Activated naive CD8-positive, alpha-beta T cell treated with anti-CD3 and anti-CD28 coated beads, Interleukin-2, amount 10 ng/mL, durations not matched to agents 7 days and 5 days (primary cell): ENCODE measurements at places on chromosomes 12 and 14. TPM values are rescaled to one million over a fixed set of nuclear protein-coding genes. Genes with fewer than 3 reads are reported as not detected.

DNA sequence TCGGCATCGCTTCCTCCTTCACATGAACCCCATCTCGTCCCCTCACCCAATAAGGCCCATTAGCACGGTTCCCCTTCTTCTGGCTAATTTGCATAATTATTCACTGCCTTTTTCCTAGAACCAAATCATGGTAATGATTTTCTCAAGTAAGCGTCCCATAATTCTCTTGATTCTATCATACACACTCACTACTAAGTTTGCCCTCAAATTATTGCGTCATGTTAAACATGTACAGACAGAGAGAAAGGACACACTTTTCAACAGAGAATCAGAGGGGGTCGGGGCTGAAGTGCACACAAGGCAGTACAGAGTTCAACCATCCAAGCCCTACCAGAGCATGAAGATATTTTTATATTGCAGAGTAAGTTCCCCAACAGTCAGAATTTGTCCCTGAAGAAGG is 256.6 kb downstream of the FOXN3 start:
- peaks cover 13% of the 10 kb centered on the region for H3K4me1 ChIP-seq
- H3K27me3 ChIP-seq, result no peaks in the 10 kb centered on the region
- no peak for DNase-seq
- H3K27ac ChIP-seq, result no peak overlapping the region
- H3K36me3 ChIP-seq, result peaks cover 12% of the 10 kb centered on the region
- H3K4me3 ChIP-seq, result no peak overlapping the region

DNA sequence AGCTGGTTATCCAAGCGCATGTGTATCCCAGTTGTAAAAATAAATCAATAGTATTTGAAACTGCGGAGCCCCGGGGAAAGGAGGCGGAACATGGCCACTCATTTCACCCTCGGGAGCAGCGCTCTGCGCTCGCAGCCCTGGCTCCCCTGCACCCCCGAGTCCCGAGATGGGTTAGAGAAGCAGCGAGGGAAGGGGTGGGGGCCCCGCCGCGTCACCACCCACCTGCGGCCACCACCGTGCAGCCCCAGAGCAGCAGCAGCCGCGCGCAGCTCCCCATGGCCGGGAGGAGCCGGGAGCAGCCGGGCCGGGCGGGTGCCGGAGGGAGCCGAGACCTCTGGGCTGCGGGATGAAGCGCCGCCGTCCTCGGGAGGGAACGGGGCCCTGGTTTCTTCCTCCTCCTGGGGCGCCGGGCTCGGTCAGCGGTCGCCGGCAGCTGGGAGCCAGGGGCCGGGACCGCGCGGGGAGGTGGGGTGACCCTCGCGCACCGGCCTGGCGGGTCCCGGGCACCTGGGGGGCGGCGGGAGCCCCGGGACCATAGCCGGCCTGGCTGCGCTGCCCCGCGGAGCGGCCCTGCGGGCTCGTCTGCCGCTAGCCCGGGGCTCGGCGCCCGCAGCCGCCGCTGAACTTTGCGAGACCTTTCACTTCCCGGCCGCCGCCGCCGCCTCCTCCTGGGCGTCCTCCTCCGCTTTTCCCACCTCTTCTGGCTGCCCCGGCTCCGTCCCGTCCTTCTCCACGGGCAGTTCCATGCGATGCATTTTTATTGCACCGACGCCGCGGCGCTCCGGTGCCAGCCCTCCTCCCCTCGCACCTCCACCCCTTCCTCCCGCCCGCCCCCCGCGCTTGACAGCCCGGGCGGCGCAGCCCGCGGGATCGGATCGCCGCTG is at the start of gene NTN4:
Gene NTN4, minus strand, starts transcription at position 732 of the 884 bp plus-strand sequence. Its CDS starts 455 bp downstream, at position 277.
- peak; percentile 66 for DNase-seq
- no peak within 1 kb of the TSS for H3K27ac ChIP-seq
- no peaks in the 10 kb centered on the region for H3K36me3 ChIP-seq
- H3K4me1 ChIP-seq, result peaks cover 8% of the 10 kb centered on the region
- peak within 1 kb of the TSS; percentile 77 for H3K4me3 ChIP-seq

DNA sequence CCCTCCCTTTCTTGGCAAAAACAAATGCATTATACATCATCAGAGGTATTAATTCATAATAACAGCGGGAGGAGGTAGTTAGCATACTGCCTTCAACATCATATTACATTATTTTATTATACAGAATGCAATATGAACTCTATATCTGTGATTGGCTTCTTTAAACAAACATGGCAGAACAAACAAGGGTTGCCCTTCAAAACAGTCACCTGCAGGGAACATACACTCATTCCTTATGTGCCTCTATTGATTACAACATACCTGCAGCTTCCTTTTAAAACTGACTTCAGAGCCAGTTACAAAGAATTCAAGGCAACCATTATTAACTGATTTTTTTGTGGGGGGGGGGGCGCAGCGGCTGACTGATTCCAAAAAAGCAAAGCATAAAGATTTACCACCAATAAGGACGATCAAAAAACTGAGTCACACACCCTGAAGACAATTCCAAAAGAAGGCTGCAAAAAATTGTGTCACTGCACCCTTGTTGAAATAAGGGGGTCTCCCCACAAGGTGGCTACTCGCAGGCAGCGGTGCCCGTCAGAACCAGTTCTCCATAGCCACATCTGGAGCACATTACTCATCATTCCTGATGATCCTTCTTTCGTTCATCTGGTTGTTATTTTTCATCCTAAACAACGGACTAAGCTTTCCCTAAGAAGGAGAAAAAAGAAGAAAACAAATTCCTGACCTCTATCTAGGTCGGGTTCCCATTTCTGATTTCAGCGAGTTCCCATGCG is 51.8 kb downstream of the SMUG1 start:
- H3K27me3 ChIP-seq, result peaks cover 64% of the 10 kb centered on the region
- no peaks in the 10 kb centered on the region for H3K4me1 ChIP-seq
- no peak overlapping the region for H3K4me3 ChIP-seq

- peaks cover 21% of the 10 kb centered on the region for H3K27me3 ChIP-seq
- no peaks in the 10 kb centered on the region for H3K36me3 ChIP-seq
- H3K4me1 ChIP-seq, result no peaks in the 10 kb centered on the region
- H3K4me3 ChIP-seq, result no peak overlapping the region
- H3K27ac ChIP-seq, result no peak overlapping the region
These were observed 5.5 kb downstream of the CNTN1 start for GRCh38 chr12:40697566-40698259.

DNA sequence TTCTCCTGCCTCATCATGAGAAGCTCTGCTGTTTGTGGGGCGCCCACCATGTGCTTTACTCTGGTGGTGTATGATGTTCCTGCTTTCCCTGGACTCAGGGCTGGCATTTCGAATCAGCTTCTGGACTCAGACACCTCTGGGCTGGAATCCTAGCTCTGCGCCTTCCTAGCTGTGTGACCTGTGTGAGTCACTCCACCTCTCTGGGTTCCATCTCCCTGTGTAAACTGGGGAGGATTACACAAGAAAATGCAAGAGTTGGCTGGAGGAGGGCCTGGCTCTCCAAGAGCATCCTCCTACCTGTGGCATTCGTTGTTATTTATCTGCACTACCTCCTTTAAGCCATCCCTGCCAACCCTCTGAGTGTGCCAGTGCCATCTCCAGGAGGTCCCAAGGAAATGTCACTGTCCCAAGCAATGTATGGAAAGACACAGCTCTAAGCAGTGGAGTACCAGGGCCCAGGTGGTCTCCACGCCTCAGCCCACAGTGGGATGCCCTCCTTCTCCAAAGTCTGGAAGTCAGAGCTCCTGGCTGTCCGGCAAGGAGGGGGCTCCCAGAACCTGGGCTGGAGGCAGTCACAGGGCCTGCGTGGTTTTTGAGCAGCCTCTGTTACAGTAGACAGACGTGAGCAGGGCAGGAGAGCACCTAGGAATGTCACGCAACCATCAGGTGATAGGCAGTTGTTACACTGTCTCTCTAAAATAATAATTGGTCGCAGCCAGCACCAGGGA is 7.3 kb upstream of the TNFAIP2 start:
- H3K4me3 ChIP-seq, result no peak overlapping the region
- peaks cover 11% of the 10 kb centered on the region for H3K27me3 ChIP-seq
- no peak overlapping the region for H3K27ac ChIP-seq
- H3K36me3 ChIP-seq, result no peaks in the 10 kb centered on the region
- DNase-seq, result no peak

DNA sequence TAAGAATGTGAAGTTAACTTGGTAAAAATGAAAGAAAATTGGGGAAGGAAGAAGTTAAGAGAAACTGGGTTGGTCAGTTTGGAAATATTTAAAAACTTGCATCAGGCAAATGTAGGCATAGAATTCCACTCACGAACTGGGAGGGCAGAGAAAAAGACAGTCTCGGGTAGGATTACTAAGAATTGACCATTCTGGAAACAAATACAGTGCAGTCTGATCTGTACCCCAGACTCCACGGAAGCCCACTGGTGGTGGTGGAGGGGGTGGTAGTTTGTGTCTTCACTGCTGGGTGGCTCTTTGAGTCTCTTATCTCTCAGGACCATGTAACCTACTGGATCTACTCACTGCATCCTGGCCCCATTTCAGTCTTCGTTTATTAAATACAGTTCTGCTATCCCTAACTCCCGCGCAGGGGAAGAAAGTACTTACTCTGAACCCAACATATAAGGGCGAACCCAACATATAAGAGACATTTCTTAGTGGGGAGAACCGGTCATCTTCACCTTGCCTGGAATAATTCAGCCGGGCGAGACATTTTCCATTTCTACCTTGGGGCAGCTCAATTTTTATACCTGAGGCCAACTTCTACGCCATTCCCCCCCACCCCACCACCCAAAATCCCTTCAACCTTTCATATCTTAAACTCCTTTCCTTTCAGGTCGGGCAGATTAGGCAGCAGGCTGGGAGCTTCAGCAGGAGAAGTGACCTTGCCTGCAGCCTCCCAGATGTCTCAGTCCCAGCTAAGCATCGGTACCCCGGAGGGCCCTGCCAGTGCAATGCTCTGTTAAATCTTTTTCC is 1.7 kb downstream of the SLC2A3 start:
- no peak overlapping the region for H3K27ac ChIP-seq
- H3K36me3 ChIP-seq, result peaks cover 16% of the 10 kb centered on the region
- DNase-seq, result no peak
- H3K4me1 ChIP-seq, result peaks cover 18% of the 10 kb centered on the region
- H3K4me3 ChIP-seq, result no peak overlapping the region

DNA sequence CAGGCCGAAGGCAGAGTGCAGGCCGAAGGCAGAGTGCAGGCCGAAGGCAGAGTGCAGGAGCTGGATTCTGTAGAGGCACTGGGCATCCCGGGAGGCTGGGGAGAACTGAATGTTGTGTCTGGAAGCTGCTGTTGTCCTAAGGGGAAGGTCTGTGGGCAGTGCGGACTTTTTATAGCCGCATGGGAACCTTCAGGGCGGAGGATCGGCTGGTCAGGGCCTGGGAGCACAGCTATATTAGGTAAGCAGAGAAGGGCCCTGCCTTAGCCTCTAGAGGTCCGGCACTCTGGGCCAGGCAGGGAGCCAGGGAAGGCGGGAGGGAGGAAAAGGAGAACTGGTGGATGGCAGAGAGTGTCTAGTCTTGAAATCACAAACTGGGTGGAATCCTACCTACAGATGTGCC is 14.2 kb downstream of the CABP1 start:
- peaks cover 27% of the 10 kb centered on the region for H3K27me3 ChIP-seq
- DNase-seq, result no peak
- H3K27ac ChIP-seq, result no peak overlapping the region

DNA sequence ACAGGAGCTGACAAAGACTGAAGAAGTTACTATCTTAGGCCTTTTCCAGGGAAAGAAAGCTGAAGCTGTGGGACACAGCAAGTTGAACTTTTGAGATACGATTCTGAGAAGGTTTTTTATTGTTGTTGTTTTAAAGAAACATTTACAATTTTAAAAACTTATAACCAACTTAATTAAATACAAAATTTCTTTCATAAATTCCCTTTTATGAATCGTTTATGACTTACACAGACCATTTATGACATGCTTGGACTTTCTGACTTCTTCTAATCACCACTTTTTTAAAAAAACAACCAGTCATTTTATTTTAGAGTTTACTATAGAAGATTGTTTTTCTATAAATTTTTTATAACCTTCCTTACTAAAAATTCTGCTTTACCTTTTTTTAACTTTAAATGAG is 68.7 kb downstream of the DHRS2 start:
- DNase-seq, result no peak
- no peaks in the 10 kb centered on the region for H3K4me1 ChIP-seq
- H3K27ac ChIP-seq, result no peak overlapping the region
- H3K36me3 ChIP-seq, result peaks cover 1% of the 10 kb centered on the region

GRCh38 chr14:99654235-99654985 is 9.5 kb downstream of the HHIPL1 start:
- peaks cover 2% of the 10 kb centered on the region for H3K4me1 ChIP-seq
- peaks cover 19% of the 10 kb centered on the region for H3K27me3 ChIP-seq
- DNase-seq, result no peak
- no peaks in the 10 kb centered on the region for H3K36me3 ChIP-seq
- no peak overlapping the region for H3K27ac ChIP-seq

GRCh38 chr14:80383223-80383622 is 171.9 kb upstream of the DIO2 start:
- no peaks in the 10 kb centered on the region for H3K27me3 ChIP-seq
- no peak overlapping the region for H3K27ac ChIP-seq
- H3K36me3 ChIP-seq, result no peaks in the 10 kb centered on the region
- no peak overlapping the region for H3K4me3 ChIP-seq
- DNase-seq, result no peak
- H3K4me1 ChIP-seq, result no peaks in the 10 kb centered on the region

GRCh38 chr12:89645434-89645833 is 63.2 kb downstream of the ATP2B1 start:
- H3K4me1 ChIP-seq, result peaks cover 4% of the 10 kb centered on the region
- peaks cover 31% of the 10 kb centered on the region for H3K36me3 ChIP-seq
- no peak overlapping the region for H3K27ac ChIP-seq
- no peak overlapping the region for H3K4me3 ChIP-seq
- no peaks in the 10 kb centered on the region for H3K27me3 ChIP-seq

GRCh38 chr12:71276541-71276940 is 118.7 kb upstream of the TSPAN8 start:
- no peak overlapping the region for H3K4me3 ChIP-seq
- no peaks in the 10 kb centered on the region for H3K27me3 ChIP-seq
- no peak overlapping the region for H3K27ac ChIP-seq
- H3K36me3 ChIP-seq, result no peaks in the 10 kb centered on the region
- DNase-seq, result no peak

DNA sequence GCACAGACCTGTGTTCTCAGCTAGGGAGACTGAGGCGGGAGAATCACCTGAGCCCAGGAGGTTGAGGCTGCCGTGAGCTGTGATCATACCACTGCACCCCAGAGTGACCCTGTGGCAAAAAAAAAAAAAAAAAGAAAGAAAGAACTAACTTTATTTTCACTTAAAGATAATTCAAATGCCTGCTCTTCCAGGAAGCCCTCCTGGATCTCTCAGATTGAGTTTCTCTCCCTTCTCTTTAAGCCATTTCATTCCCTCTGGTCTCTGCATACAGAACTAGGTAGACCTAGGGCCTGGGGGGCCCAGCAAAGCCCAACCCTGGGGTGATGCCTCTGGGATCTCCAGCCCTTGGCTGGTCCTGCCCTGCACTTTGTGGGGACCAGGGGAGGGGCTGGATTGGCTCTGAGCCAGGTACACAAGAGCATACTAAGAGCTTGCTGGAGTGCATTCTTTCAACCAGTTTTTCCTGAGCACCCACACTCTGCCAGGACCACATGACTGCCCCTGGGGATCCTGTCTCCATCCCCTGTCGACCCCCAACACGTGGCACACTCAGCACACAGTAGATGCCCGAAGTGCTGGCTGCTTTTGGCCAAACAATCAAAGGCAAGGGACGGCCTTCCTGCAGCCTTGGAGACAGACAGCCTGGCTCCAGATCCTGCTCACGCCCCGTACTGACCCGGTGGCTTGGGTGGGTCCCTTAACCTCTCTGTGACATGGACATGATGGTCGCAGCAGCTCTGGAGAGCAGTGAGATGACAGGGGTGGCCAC is 52.7 kb downstream of the CYP46A1 start:
- H3K27ac ChIP-seq, result no peak overlapping the region
- no peak for DNase-seq
- peaks cover 31% of the 10 kb centered on the region for H3K27me3 ChIP-seq

GRCh38 chr12:25322351-25322750 is 71.6 kb upstream of the KRAS start:
- H3K4me1 ChIP-seq, result peaks cover 37% of the 10 kb centered on the region
- no peaks in the 10 kb centered on the region for H3K27me3 ChIP-seq
- H3K4me3 ChIP-seq, result peak overlapping the region; percentile 85

Gene TCP11L2
- 50.8 TPM for total RNA-seq

Gene PSMB5
- 54.5 TPM for total RNA-seq

Gene CCDC175
- total RNA-seq, result not detected

Gene BRAP
- 21.1 TPM for total RNA-seq

Gene KCNH3
- total RNA-seq, result 5.8 TPM
